ENCODE measurements at places on chromosomes 11 and 22. TPM values are rescaled to one million over a fixed set of nuclear protein-coding genes. Genes with fewer than 3 reads are reported as not detected.

GRCh38 chr11:112655371-112655770 lies 305.8 kb upstream of the NCAM1 start:
- DNase-seq: no peak
- H3K27me3 ChIP-seq: peaks cover 3% of the 10 kb centered on the region
- no peaks in the 10 kb centered on the region for H3K36me3 ChIP-seq
- no peak overlapping the region for H3K4me3 ChIP-seq

DNA sequence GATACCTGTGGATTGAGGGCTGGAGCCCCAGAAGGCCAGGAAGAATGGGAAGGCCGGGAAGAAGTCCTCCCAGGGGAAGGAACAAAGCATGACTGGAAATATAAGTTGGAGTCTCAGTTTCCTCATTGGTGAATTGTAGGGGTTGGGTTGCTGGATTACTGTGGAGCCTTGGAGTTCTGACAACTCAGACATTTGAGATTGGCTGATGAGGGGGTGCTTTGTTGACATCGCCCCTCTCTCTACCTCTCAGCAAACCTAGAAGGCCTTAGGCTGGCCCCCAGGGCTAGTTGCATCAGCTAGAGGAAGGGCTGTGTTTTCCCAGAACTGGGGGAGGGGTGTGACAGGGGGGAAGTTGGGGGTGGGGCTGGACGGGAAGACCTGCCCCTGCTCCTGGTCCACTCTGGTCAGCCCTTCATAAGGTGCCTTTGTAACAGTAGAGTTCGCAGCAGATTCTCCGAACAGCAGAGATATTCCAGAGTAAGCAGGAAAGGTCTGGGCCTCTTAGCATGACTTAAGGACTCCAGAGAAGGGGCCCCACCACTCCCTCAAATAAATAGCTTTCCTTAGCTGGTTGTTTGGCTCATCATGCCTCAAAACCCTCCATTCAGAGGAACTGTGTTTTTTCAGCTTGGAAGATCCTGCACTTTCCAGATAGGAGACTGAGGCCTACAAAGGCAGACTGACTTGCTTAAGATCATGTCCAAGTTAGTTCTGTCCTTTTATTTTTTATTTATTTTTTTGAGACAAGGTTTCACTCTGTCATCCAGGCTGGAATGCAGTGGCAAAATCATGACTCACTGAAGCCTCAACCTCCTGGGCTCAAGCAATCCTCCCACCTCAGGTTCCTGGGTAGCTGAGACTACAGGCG lies 12.5 kb upstream of the THRSP start:
- no peak for DNase-seq
- no peaks in the 10 kb centered on the region for H3K36me3 ChIP-seq
- H3K4me3 ChIP-seq: no peak overlapping the region
- no peak overlapping the region for H3K27ac ChIP-seq
- H3K27me3 ChIP-seq: no peaks in the 10 kb centered on the region
- peaks cover 7% of the 10 kb centered on the region for H3K4me1 ChIP-seq

GRCh38 chr11:12274558-12275197 lies 102.7 kb upstream of the PARVA start:
- no peak overlapping the region for H3K4me3 ChIP-seq
- no peaks in the 10 kb centered on the region for H3K4me1 ChIP-seq
- H3K36me3 ChIP-seq: no peaks in the 10 kb centered on the region
- no peaks in the 10 kb centered on the region for H3K27me3 ChIP-seq
- no peak overlapping the region for H3K27ac ChIP-seq
- no peak for DNase-seq

DNA sequence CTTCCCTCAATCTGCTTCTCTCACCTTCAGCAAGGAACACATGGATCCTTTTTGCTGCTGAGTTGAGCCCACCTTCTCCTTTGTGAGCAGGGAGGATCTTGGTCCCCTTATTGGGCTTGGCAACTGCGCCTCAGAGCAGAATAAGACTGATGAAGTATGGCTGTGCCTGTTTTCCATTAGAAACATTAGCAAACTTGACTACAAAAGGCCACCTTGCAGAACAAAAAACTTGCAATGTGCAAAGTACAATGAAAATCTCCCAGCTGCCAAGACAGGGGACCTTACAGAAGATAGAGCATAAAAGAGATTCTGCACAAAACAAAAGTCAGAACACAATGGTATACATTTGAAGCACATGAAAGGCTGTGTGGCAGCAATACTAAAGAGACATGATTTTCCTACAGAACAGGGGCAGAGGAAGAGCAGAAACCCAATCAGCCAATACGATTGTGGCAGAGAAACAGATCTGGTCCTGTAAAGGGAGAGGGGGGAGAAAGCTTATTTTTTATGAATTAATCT lies 173.5 kb upstream of the SNX19 start:
- H3K4me3 ChIP-seq: no peak overlapping the region
- no peaks in the 10 kb centered on the region for H3K4me1 ChIP-seq
- no peak overlapping the region for H3K27ac ChIP-seq
- DNase-seq: no peak
- no peaks in the 10 kb centered on the region for H3K36me3 ChIP-seq

- no peak for DNase-seq
- H3K27ac ChIP-seq: no peak overlapping the region
- no peak overlapping the region for H3K4me3 ChIP-seq
- no peaks in the 10 kb centered on the region for H3K36me3 ChIP-seq
- no peaks in the 10 kb centered on the region for H3K27me3 ChIP-seq
Measured at GRCh38 chr11:116231543-116231942, 541.2 kb downstream of the BUD13 start.

GRCh38 chr11:96388891-96389719 lies 607 bp downstream of the CCDC82 start:
- DNase-seq: no peak
- H3K36me3 ChIP-seq: peaks cover 32% of the 10 kb centered on the region
- peak overlapping the region; percentile 95 for H3K27ac ChIP-seq
- H3K27me3 ChIP-seq: no peaks in the 10 kb centered on the region

GRCh38 chr11:100991541-100991940 lies 138.1 kb downstream of the PGR start:
- H3K36me3 ChIP-seq: no peaks in the 10 kb centered on the region
- H3K4me1 ChIP-seq: no peaks in the 10 kb centered on the region
- H3K4me3 ChIP-seq: no peak overlapping the region
- H3K27ac ChIP-seq: no peak overlapping the region

GRCh38 chr22:46636221-46637002 lies 16.2 kb downstream of the GRAMD4 start:
- no peaks in the 10 kb centered on the region for H3K4me1 ChIP-seq
- H3K27ac ChIP-seq: no peak overlapping the region
- H3K36me3 ChIP-seq: no peaks in the 10 kb centered on the region
- no peaks in the 10 kb centered on the region for H3K27me3 ChIP-seq
- DNase-seq: no peak

- peaks cover 28% of the 10 kb centered on the region for H3K4me1 ChIP-seq
- no peaks in the 10 kb centered on the region for H3K27me3 ChIP-seq
- H3K27ac ChIP-seq: no peak overlapping the region
- DNase-seq: no peak
- peaks cover 41% of the 10 kb centered on the region for H3K36me3 ChIP-seq
- no peak overlapping the region for H3K4me3 ChIP-seq
Measured at GRCh38 chr11:63548178-63548577, 11.6 kb downstream of the PLAAT4 start.

DNA sequence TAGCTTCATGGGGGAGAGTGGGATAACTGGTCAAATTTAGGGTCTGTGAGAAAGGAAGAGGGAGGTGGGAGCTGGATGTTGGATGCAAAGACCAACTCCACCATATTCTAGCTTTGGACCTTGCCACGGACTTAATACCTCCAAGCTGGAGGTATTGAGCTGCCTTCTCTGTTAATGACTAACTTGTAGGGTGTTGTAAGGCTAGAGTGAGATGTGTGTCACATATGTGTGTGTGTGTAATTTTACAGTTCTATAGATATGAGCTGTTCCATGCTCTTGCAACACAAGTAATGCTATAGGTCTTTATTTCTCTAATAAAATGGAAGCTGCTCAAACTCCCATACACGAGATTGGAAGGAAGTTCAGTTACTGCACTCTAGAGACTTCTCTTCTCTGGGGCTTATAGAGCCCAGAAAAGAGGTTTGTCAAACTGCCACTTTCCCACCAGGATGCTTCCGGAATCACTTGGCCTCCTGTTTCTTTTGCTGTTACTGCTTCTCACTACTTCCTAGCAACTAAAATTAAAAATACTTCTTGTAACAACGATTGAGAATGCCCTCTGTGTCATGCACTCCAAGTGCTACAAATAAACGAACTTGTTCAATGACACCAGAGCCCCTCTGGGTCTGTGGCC lies 16.0 kb upstream of the FJX1 start:
- H3K4me1 ChIP-seq: no peaks in the 10 kb centered on the region
- no peaks in the 10 kb centered on the region for H3K36me3 ChIP-seq
- no peak overlapping the region for H3K27ac ChIP-seq
- no peak overlapping the region for H3K4me3 ChIP-seq
- DNase-seq: no peak
- peaks cover 14% of the 10 kb centered on the region for H3K27me3 ChIP-seq

DNA sequence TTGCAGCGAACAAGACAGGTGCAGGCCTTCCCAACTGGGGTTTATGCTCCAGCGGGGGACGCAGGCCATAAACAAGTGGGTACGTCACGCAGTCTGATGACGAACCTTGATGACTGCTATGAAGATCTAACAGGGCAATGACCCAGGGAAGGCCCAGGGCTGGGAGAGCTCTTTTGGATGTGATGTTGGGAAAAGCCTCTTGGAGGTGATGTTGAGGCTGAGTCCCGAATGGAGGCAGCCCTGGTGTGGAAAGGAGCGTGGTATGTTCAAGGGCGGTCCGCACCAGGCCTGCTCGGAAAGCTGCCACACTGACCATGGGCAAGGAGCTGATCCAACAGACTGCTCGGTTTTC lies 5.8 kb downstream of the FADS2 start:
- H3K36me3 ChIP-seq: peaks cover 36% of the 10 kb centered on the region
- peak overlapping the region; percentile 97 for H3K27ac ChIP-seq
- H3K4me1 ChIP-seq: peaks cover 69% of the 10 kb centered on the region
- H3K4me3 ChIP-seq: peak overlapping the region; percentile 35
- DNase-seq: no peak

- no peak overlapping the region for H3K4me3 ChIP-seq
- DNase-seq: no peak
- no peak overlapping the region for H3K27ac ChIP-seq
- no peaks in the 10 kb centered on the region for H3K4me1 ChIP-seq
Measured at GRCh38 chr11:10916665-10917064, 58.8 kb upstream of the ZBED5 start.

GRCh38 chr22:36332623-36333332 lies 55.0 kb downstream of the MYH9 start:
- peak overlapping the region; percentile 72 for H3K4me3 ChIP-seq
- DNase-seq: peak; percentile 76
- peak overlapping the region; percentile 99 for H3K27ac ChIP-seq
- H3K4me1 ChIP-seq: peaks cover 99% of the 10 kb centered on the region
- H3K27me3 ChIP-seq: no peaks in the 10 kb centered on the region
- H3K36me3 ChIP-seq: peaks cover 98% of the 10 kb centered on the region

- H3K27me3 ChIP-seq: no peaks in the 10 kb centered on the region
- no peak overlapping the region for H3K27ac ChIP-seq
- H3K4me1 ChIP-seq: no peaks in the 10 kb centered on the region
- H3K36me3 ChIP-seq: peaks cover 3% of the 10 kb centered on the region
- no peak overlapping the region for H3K4me3 ChIP-seq
- no peak for DNase-seq
Measured at GRCh38 chr22:46159777-46160176, 9.5 kb downstream of the PPARA start.

GRCh38 chr11:43503417-43503816 lies 144.7 kb downstream of the TTC17 start:
- DNase-seq: no peak
- no peak overlapping the region for H3K4me3 ChIP-seq
- no peak overlapping the region for H3K27ac ChIP-seq
- peaks cover 2% of the 10 kb centered on the region for H3K27me3 ChIP-seq
- no peaks in the 10 kb centered on the region for H3K36me3 ChIP-seq
- peaks cover 7% of the 10 kb centered on the region for H3K4me1 ChIP-seq

DNA sequence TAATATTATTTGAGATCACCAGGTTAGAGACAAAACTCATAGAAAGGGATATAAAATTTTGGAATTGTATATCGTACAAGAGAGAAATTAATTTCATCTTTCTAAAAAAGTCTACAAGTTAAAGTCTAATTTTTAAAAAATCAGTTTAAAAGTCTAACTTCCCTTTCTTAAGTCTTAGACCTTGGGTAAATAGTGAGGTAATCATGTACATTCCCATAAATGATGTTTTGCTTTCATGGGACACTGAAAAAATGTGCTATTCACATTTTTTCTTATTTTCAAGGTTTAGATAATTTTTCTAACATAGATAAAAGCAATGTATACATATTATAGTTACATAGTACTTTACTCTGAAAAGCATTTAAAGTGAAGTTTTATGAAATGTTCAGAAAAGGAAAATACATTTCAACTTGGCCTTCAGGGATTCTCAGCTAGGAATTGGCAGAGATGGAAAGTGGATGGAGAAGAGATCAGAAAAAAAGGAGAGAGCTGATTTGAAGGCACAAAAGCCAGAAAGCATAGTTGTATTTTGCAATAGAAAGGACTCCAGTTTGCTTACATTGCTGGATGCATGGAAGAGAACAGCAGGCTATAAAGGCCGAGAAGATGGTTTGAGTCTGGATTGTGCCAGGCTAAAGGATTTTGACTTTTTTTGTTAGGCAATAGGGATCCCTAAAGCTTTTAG lies 194.0 kb downstream of the CASP12 start:
- peaks cover 60% of the 10 kb centered on the region for H3K4me1 ChIP-seq
- peak overlapping the region; percentile 99 for H3K27ac ChIP-seq
- H3K4me3 ChIP-seq: no peak overlapping the region
- no peak for DNase-seq
- no peaks in the 10 kb centered on the region for H3K27me3 ChIP-seq

DNA sequence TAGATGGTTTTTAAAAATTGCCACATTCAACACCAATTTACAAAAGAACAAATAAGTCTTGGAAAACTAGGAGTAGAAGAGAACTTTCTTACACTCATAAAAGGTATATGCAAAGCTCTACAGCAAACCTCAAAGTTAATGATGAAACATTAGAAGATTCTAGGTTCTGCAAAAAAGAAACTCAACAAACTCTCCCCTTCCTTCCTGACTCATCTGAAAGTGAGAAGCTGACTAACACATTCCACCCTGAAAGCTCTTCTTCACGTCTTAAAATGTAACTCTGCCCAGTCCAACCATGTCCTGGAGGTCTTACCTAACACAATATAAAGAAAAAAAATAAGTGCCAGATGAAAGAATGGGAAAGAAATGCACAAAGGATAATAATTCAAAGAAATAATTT lies 218.9 kb upstream of the ISX start:
- H3K27me3 ChIP-seq: no peaks in the 10 kb centered on the region
- no peak overlapping the region for H3K27ac ChIP-seq
- H3K4me3 ChIP-seq: no peak overlapping the region
- no peak for DNase-seq

DNA sequence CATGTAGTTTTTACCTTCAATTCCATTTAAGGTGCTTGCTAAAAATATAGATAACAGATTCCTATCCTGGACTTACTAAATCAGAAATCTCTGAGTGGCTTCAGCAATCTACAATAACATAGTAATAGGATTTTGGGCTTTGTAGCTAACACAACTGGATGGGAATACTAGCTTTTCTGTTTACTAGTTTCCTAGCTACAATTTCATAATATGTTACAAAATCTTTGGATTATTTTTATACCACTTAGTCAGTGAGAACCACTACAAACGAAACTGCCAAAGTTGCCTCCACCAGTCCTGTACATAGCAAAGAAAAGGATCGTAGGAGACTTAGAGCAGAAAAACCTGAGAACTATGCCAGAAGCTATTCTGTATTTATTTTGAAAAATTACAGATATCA lies 87.7 kb upstream of the ANO3 start:
- no peaks in the 10 kb centered on the region for H3K36me3 ChIP-seq
- H3K4me1 ChIP-seq: no peaks in the 10 kb centered on the region
- H3K4me3 ChIP-seq: no peak overlapping the region
- DNase-seq: no peak

Gene SPI1
- total RNA-seq: not detected

Gene MMP1
- not detected for total RNA-seq

Gene MIAT
- total RNA-seq: 44.4 TPM

Gene PNPLA3
- not detected for total RNA-seq

Gene UPB1
- total RNA-seq: 0.67 TPM

Gene MRPL23
- 106 TPM for total RNA-seq

Gene FZD4
- not detected for total RNA-seq

Gene ADAMTS15
- 0.05 TPM for total RNA-seq

Gene SERPINH1
- total RNA-seq: 11.9 TPM
